ENCODE measurements at places on chromosomes 3 and 15.

- no peak for DNase-seq
These were observed 264.3 kb upstream of the LRTM1 start for GRCh38 chr3:55191911-55192775.

DNA sequence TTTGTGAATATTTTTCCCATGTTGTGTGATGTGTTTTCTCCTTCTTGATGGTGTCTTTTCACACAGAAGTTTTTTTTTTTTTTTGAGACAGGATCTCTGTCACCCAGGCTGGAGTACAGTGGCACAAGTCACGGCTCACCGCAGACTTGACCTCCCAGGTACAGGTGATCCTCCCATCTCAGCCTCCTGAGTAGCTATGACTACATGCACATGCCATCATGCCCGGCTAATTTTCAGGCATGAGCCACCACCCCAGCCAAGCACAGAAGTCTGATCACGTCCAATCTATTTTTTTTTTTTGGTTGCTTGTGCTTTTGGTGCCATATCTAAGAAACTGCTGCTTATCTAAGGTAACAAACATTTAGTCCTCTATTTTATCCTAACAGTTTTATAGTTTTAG, 24.6 kb downstream of the TOMM70 start:
- DNase-seq, result no peak

DNA sequence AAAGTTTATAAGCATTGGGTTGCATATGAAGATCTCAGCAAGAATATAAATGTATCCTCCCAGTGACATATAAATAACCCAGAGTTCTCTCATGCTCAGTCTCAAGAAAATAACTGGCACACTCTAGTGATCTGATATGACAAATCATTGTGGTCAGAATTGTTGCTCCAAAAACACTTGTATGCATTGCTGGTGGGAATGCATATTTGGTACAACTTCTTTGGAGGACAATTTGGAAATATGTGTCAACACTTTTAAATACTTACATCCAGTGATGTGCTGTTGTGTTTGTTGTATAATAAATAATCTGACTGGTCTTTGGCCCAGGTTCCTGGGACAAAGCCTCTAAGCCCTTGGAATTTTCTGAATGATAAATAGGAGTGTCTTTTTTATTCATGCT, 66.7 kb upstream of the STT3B start:
- no peak for DNase-seq

DNA sequence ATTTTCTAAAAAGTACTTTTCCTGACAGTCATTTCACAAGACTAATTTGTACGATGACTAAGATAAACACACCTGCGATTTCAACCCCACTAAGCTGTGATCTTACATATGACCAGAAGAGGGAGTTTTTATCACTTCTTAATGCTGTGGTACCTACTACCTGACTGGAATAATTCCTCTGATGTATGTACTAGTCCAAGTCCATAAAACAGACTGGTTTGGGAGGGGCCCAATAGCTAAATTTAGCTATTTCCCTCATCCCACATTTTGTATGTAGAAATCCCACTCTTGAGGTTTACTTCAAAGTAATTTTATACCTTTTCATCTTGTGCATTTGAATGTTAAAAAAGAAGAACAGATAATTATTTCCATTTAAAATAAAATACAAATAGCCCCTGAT, 49.7 kb upstream of the SCAANT1 start:
- no peak for DNase-seq

DNA sequence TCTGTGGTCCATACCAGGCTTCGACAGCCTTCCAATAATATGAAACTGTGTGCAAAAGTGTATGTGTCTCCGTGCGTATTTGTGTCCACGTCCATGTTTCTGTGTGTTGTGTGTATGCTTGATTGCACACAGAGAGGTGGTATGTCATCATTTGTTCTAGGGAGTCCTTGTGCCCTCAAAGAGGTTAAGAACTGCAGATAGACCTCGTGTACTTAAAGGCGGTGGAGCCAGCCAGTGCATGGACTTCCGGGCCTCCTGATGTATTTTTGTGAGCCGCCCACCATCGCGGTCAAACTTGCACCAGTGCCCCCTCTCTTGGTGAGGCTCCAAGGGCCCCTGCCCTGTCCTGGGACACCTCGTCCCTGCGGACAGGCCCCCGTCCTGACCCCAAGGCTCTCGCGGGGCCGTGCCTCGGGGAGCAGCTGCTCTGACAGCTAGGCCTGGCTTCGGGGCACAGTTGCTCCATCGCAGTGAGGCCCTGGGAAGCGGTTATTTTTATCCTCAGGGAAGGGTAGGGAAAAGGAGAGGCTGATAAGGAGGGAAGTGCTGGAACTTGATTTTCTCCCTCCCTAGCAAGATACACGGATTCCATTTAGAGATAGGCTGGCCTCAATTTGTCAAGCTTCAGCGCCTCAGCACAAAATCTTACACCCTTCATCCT, 1.2 kb upstream of the RYK start:
- no peak for DNase-seq

- DNase-seq, result no peak
These were observed 237.3 kb downstream of the CNTN6 start for GRCh38 chr3:1330107-1330506.

DNA sequence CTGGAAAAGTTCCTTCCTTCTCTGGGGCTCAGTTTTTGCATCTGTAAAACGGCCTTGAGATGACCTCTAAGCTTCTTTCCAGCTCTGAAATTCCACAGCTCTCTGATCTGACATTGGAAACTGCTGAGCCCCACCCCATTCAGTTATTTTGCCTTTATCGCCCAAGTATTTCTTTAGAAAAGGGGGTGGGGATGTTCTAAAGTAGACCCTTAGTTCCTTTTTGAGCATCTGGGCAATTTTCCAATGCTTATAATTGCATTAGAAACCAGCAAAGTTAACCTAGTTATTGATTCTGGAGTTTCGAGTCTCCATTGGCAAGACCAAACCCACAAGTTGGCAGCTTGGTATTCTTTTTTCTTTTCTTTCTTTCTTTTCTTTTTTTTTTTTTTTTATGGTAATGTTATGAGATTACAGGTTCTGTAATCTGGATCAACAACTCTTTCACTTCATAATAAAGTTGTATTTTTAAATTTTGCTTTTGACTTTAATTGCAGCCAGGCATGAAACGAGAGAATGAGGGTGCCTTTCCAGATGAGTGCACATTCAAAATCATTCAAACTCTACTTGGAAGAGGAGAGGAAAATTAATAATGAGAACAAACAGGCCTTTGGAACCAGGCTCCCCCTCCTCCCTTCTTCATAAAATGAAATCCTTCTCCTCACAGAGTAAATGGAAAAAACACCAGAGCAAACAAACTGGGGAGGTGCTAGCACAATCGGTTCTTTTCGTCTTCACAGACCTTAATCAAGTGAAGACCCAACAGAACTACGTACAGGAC, 76.8 kb upstream of the LRIG1 start:
- DNase-seq, result no peak

GRCh38 chr3:42300013-42300412, 34.0 kb upstream of the CCK start:
- DNase-seq, result no peak

GRCh38 chr3:142226474-142226873, 1.1 kb upstream of the GK5 start:
- no peak for DNase-seq

GRCh38 chr3:58260733-58261132, 23.1 kb downstream of the ABHD6 start:
- DNase-seq, result no peak

DNA sequence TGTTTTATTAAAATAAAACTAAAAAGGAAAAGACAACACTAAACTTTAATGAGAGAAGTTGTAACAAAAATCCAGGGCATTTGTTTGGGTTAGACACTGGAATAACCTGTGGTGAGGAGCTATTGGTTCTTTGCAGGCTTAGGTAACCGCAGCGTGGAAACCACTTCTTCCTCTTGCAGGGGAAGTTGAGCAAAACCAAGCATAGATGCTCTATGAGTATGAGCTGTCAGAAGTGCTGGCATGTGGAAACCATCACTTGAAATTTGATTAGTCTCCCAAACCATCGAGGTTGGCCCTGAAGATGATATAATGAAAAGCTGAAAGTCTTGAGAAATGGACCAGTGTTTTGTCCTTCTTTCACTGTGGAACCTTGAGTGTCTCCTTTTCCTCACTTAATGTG, 127.1 kb upstream of the RBMS3 start:
- DNase-seq, result no peak

- no peak for DNase-seq
These were observed 9.9 kb upstream of the ALPK3 start for GRCh38 chr15:84807228-84807627.

GRCh38 chr15:27124287-27124871, 153.4 kb downstream of the GABRG3 start:
- no peak for DNase-seq

DNA sequence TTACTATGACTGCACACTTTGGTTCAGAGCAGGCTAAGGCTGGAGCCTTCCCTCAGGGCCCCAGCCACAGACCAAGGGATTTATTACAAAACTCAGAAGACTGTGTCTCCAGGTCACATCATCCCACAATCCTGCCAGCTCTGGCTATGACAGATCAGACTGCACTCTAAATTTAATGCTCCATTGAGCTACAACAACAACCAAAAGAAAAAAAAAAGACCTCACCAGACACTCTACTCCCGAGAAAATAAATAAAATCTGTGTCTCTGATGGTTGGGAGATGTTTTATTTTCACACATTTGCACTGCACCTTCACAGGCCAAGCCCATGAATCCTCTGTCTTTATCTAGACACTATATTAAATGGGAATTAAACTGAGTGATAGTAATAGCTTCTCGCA, 50.8 kb upstream of the CTNNB1 start:
- DNase-seq, result no peak

- no peak for DNase-seq
These were observed 66.3 kb downstream of the GTPBP8 start for GRCh38 chr3:113057117-113057516.

DNA sequence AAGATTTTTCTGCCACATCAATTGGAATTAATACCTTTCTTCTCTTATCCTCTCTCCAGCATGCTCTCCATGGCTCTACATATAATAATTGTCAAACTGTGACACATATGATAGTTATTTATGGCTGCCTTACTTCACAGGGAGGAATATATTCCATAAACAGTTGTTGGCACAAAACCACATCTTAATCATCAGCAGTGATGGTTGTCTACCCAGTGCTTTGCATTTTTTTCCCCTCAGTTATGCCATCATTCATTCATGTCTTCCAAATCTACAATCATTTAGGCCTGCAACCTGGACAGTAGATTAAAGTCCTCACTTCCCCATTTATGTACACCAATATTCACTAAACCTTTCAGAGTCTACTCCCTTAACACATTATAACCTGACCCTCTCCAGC, 107.7 kb downstream of the THRB start:
- no peak for DNase-seq

GRCh38 chr15:22915866-22916515, 64.2 kb downstream of the CYFIP1 start:
- no peak for DNase-seq

DNA sequence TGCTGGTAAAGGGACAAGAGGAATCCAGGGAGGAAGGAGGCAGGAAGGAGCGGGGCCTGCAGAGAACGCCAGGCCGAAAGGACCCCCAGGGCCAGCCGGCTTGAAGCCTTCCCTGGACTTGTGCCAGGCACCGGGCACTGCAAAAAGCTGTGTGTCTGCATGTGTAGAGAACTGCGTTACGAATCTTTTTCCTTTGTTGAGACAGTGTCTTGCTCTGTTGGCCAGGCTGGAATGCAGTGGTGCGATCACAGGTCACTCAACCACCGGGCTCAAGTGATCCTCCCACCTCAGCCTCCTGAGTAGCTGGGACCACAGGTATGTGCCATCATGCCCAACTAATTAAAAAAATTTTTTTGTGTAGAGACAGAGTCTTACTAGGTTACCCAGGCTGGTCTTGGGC, 17.0 kb upstream of the MUC4 start:
- no peak for DNase-seq

GRCh38 chr3:59538753-59539432, 489.1 kb upstream of the CFAP20DC start:
- DNase-seq, result no peak

DNA sequence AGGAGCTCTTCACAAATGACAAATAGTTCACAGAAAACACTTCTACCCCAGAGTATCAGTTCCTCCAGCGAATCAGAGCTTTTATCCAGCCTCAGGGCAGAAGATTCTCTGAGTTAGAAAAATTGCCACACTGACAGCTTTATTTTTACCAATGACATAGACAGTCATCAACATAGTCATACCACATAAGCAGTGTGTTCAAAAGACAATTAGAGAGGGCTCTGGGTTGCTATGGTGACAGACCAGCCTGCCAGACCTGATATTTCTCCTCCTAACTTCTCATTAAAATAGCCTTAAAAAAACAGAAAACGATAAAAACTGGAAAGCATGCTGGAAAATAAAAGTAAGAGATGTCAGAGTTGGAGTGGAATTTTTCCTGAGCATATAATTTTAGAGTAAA, 45.9 kb upstream of the COL6A5 start:
- no peak for DNase-seq

- no peak for DNase-seq
These were observed 33.6 kb upstream of the APH1B start for GRCh38 chr15:63243776-63244175.

DNA sequence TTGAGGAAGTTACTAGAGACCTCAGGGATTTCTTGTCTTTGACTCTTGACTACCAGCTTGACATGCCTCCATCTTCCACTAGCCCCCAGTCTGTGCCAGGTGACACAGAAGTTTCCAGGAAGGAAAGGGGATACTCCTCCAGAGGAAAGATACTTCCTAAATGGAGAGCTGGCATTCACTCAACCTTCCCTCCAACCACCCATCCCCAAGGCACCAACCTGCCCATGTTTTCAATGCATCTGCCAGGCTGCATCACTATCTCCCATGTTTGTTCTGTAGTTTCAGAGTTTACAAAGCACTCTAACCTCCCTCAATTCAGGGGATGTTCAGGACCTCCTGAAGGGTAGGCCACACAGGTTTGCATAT, 198.4 kb upstream of the LPP start:
- DNase-seq, result no peak

DNA sequence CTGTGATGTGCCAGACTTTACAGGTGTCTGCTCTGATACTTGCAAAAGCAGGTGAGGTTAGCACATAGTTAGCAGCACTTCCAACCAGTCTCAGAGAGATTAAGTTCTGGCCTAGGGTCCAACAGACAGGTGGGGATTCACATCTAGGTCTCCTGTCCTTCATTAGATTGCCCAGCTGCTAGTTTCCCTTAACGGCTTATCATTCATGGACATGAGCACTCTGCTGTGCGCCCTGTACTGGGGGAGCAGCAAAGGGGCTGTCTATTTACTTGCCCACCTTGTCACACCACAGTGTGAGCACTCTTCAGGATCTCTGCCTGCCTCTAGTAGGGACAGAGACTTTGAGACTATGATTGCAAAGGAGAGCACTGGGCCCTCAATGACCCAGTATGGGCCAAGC, 8.7 kb downstream of the SPSB4 start:
- no peak for DNase-seq

DNA sequence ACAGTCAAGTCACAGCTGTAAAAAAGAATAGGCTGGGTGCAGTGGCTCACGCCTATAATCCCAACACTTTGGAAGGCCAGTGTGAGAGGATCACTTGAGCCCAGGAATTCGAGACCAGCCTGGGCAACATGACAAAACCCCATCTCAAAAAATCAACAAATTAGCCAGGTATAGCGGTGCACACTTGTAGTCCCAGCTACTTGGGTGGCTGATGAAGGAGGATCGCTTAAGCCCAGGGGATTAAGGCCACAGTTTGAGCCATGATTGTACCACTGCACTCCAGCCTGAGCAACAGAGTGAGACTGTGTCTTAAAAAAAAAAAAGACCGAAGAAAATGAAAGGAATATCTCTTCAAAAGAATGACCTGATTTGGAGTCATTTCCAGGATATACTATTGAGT, 6.6 kb downstream of the HERC1 start:
- no peak for DNase-seq
